Heart left ventricle (tissue), 16 donors: ENCODE measurements at places on chromosomes 4 and X. TPM values are rescaled to one million over a fixed set of nuclear protein-coding genes. Genes with fewer than 3 reads are reported as not detected.
A peak's percentile ranks its signal among the peaks of the same experiment; 100 is the strongest.

MAGEA6 gene
- not detected for total RNA-seq

PPEF2 gene
- not detected for total RNA-seq

MSANTD1 gene
- 0.30 TPM for total RNA-seq

FDCSP gene
- total RNA-seq: not detected

FHDC1 gene
- 0.40 TPM for total RNA-seq

GDPD2 gene
- total RNA-seq: not detected

ELMOD2 gene
- total RNA-seq: 22.3 TPM

USP11 gene
- total RNA-seq: 37.0 TPM

NALF2 gene
- total RNA-seq: 23.5 TPM

- DNase-seq: no peak
These were observed 121.3 kb downstream of the GPR143 start for GRCh38 chrX:9644335-9644734.

DNA sequence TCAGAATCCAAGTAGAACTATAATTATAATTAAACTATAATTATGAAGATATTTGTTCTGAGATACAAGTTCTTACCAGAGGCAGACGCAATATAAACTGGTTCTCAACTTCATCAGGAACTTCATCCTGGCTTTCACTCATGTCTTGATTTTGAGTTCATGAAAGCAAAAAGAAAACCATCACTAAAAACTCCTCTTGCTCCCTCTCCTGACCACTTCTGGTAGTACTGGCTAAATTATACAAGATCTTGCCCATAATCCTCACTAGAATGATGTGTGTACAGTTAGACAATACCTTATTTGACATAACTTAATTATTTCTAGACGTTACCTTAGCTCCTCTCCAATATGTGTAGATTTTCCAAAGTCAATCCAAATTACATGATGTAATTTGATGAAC lies 3.7 kb downstream of the TAF7L start:
- DNase-seq: no peak

GRCh38 chr4:107216379-107216778 lies 180.3 kb upstream of the DKK2 start:
- DNase-seq: no peak

GRCh38 chr4:174794543-174795094 lies 34.4 kb downstream of the GLRA3 start:
- DNase-seq: no peak

DNA sequence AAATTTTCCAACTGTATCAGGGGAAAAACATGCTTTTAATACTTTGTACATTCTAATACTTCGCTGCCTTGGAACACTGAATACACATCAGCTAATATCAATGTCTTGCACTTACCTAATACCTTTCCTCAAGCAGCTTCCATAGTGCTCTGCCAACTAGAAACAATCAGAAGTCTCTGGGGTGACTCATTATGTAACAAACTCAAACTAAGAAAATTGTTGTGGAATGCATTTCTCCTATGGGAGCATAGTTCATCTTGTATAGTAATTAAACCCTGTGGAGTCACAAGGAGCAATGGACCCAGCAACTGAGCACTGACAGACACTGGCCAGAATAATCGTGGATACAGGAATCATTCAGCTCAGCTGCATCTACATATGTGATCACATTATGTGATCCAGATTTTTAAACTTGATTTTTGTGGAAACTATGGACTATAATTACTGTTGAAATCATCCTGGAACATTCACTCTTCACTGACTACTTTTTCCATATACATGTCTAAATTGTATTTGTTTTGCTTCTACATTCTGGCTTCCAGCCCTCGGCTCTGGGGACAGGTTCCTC lies 496.9 kb downstream of the TMA16 start:
- no peak for DNase-seq

GRCh38 chrX:85012098-85012497 lies 8.4 kb downstream of the APOOL start:
- no peak for DNase-seq

DNA sequence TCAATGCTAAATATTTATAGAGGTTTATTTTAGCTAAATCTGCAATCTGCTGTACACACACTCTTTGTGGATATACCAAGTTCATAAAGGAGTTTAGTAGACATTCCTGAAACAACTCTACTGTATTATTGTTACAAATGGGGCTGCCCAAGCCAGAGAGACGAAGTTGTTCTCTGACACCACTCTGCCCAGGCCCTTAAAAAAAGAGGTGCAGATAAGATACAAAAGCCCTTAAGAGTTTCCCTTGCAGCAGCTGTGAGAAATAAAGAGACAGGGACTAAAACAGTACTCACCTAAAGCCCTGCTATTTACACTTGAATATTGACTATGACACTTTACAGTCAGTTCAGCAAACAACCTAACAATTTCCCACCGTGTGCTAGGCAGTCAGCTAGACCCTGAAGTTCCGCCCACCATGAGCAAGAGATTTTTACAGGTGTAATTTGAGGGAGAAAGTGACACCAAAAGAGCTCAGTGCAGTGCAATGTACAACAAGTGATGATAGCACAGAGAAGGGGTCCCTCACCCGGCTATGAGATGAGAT lies 191.7 kb downstream of the PRDM5 start:
- no peak for DNase-seq

- no peak for DNase-seq
These were observed 42.7 kb downstream of the TMEM156 start for GRCh38 chr4:38989487-38989886.

- no peak for DNase-seq
These were observed 4.6 kb downstream of the RAB33A start for GRCh38 chrX:130176354-130176776.

DNA sequence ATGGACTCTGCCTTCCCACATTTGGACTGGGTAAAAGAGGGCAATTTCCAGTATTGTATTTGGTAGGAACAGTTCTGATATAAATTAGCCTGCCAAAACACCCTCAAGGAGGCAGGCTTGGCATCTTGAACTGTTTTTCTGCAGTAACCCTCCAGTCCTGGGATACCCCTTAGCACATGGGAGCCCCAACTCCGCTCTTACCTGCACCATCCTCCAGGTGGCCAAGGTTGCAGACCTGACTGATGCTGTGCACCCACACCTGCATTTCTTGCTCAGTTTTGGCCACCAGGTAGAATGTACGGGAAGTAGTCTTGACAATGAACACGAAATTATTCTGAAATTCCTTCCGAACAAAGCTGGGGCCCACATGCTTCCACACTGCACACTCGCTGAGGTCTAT lies 35.1 kb downstream of the GAB3 start:
- DNase-seq: no peak

- DNase-seq: no peak
These were observed 215.2 kb upstream of the PSAPL1 start for GRCh38 chr4:7649741-7650531.

DNA sequence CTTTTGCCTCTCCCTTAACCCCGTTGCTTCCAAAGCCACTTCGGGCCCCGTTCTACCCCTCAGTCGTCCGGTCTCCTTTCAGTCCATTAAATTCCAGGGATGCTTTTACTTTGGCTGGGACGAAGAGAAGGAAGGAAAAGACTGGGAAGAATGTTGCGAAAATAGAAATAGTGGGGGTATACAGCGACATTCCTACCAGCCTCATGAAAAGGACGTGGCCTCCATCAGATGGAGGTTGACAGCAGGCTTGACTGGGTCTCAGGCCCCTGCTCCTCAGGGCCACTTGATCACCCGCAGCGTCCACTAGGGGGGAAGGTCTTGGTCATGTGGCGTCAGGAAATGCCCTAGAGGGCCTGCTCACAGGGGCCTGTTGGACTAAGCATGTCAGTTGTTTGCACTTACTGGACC lies 657 bp upstream of the ANKRD50 start:
- peak; percentile 77 for DNase-seq

- peak; percentile 56 for DNase-seq
These were observed at the start of gene ELF4 for GRCh38 chrX:130110379-130111219. Gene ELF4, minus strand, starts transcription at chrX:130110497. Its CDS starts 29,167 bp downstream, at chrX:130081330.

GRCh38 chrX:97266406-97267121 lies 382.9 kb downstream of the RPA4 start:
- DNase-seq: no peak

DNA sequence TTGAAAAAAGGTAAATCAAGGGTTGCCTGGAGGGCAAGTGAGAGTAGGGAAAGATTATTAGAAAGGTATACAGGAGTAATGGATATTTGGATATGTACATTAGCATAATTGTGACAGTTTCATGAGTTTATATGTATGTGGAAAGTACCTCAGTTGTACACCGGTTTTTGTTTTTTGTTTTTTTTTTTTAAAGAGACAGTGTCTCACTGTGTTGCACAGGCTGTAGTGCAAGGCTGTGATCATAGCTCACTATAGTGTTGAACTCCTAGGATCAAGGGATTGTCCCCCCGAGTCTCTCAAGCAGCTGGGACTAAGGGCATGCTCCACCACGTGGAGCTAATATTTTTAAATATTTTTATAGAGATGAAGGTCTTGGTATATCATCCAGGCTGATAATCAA lies 15.3 kb upstream of the HPGD start:
- DNase-seq: no peak

GRCh38 chrX:9464435-9465371 lies at the start of gene TBL1X:
Gene TBL1X, plus strand, starts transcription at chrX:9465058. Its CDS starts 188,529 bp downstream, at chrX:9653587.
- DNase-seq: peak; percentile 69

DNA sequence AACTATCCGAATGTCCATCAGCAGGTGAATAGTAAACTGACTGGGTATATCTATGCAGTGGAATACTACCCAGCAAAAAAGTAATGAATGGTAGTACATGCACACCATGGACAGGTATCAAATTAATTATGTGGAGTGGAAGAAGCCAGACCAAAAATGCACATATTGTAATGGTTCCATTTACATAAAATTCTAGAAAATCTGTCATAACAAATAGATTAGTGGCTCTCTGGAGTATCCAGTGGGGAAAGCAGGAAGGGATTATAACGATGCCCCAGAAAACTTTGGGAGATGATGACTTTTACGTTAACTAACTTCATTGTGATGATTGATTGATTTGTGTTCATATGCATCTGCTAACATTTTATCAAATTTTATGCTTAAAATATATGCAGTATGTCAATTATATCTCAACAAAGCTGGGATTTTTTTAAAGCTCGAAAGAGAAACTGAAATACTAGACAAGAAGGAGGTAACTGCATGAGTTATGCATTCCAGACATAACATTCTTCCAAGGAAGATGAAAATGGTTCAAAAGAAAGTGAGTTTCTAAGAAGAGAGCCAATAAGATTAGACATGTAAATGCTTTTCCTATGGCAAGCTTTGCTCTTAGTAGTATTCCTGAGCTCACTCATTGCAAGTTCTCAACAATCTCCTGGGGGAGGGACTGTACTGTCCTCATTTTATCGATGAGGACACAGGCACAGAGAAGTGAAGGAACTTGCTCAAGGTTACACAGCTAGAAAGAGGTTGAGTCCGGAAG lies 58.6 kb upstream of the MSX1 start:
- DNase-seq: no peak

GRCh38 chrX:153827016-153827415 lies 3.3 kb downstream of the PDZD4 start:
- no peak for DNase-seq

GRCh38 chrX:12526306-12526705 lies 264.9 kb upstream of the PRPS2 start:
- no peak for DNase-seq

DNA sequence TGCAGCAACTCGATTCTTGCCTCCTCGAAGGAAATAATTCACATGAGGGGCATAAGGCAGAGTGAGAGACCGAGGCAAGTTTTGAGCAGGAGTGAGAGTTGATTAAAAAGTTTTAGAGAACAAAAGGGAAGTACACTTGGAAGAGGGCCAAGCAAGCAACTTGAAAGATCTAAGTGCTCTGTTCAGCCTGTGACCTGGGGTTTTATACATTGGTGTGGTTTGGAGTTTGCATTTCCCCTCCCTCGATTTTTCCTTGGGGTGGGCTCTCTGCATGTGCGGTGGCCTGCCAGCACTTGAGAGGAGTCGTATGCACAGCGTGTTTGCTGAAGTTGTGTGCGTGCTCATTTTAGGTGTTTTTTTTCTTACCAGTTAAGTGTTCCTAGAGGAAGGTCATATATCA lies 356.4 kb downstream of the KLHL4 start:
- DNase-seq: no peak

DNA sequence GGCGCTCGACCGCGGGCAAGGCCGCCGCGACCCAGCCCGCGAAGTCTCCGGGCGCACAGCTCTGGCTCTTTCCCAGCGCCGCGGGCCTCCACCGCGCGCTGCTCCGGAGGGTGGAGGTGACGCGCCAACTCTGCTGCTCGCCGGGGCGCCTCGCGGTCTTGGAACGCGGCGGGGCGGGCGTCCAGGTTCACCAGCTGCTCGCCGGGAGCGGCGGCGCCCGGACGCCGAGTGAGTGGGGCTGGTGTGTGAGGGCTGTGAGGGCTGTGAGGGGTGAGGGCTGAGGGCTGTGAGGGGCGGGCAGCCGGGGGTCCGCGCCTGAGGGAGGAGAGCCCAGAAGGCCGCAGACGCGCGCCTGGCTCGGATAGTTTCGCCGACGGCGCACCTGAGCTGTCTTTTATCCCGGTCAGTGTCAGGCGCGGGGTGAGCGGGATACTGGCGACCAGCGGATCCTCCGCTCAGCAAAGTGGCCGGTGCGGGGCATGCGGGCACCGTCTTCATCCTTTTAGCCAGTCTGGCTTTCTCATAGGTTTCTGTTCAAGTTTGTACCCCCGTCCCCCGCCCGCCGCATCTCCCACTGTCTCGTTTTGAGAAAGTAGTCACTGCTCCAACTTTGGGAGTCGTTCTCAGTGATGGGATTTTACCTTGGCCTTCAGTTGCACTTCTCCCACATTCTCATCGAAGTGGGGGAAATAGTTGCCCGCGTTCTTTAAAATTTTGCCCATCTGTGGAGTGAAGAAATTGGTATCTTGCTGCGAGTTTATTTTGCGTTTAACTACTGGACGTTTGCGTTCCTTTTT lies 586 bp downstream of the HERC5 start:
- peak; percentile 56 for DNase-seq

- DNase-seq: no peak
These were observed 1230.3 kb upstream of the AGA start for GRCh38 chr4:178672512-178672911.

- no peak for DNase-seq
These were observed 75.9 kb upstream of the CAMK2D start for GRCh38 chr4:113837397-113837796.

DNA sequence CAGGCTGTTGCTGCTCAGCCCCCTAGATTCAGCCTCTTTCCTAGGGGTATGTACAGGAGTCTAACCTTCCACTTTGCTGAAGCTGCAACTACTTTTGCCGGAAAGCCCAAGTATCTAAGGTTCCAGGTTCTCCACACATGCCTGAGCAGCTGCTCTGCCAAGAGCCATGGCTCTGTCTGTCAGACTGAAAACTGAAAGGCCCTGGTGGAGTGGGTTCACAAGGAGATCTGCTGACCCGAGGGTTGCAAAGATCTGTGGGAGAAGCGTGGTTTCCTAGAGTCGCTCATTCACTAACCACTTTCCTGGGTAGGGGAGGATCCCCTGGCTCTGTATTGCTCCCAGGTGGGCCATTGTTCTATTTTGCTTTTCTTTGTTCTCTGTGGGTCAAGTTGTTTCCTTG lies 6.0 kb upstream of the PNMA6F start:
- no peak for DNase-seq

GRCh38 chr4:88028946-88029345 lies 21.5 kb downstream of the PKD2 start:
- no peak for DNase-seq

DNA sequence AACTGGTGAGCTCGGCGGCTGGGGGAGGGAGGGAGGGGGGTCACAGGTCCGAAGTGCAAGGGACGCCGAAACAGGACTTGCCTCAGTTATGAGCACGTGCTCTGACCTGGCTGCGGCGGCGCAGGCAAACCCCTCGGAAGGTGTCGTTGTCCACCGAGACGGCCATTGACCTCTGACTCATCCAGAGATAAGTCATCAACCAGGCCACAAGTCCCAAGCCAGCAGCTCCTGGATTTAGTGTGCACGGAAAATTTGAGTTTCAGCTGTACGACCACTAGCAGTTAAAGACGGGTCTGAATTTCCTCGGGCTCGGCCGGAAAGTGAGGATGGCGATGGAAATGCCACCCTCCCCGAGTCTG lies 674 bp downstream of the SH3D19 start:
- peak; percentile 53 for DNase-seq

GRCh38 chrX:68830419-68831404 lies 1.9 kb downstream of the EFNB1 start:
- DNase-seq: no peak
